ENCODE measurements at places on chromosomes 7 and 10.

- no peak for DNase-seq
Measured at GRCh38 chr7:112942981-112943380, 143.6 kb downstream of the GPR85 start.

DNA sequence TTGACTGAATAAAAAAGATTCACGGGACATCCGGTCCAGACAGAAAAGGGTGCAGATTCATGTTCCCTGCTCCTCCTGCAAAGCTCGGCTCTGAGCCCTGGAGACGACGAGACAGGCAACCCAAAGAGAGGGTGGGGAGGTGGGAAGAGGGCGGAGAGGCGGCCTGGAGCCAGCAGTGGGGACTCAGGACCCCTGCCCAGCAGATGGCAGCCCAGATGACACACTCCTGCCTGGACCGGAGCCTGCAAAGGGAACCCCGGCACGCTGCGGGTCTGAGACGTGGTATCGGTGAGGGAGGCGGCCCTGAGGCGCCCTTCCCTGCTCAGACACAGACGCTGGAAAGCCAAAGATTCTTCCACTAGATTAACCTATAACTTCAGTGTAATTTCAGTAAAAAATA lies 250.8 kb downstream of the ELFN1 start:
- DNase-seq = no peak

GRCh38 chr10:23314835-23315239 lies 29.8 kb downstream of the C10orf67 start:
- DNase-seq = peak; percentile 34

GRCh38 chr10:93601774-93602162 lies 733 bp upstream of the RBP4 start:
- no peak for DNase-seq

All from GM20000 (cell line).